ENCODE measurements at places on chromosomes 3 and 15. TPM values are rescaled to one million over a fixed set of nuclear protein-coding genes. Genes with fewer than 3 reads are reported as not detected.

SLCO2A1 gene
- total RNA-seq: 0.24 TPM

PSTPIP1 gene
- total RNA-seq: not detected

TRH gene
- not detected for total RNA-seq

DET1 gene
- total RNA-seq: 6.6 TPM

SI gene
- not detected for total RNA-seq

SMAD6 gene
- 30.5 TPM for total RNA-seq

ARRDC4 gene
- total RNA-seq: 0.09 TPM

ZNF710 gene
- 16.7 TPM for total RNA-seq

ITIH1 gene
- not detected for total RNA-seq

TTLL13 gene
- 0.14 TPM for total RNA-seq

TSEN2 gene
- 18.0 TPM for total RNA-seq

VIPR1 gene
- 1.7 TPM for total RNA-seq

SH2D7 gene
- not detected for total RNA-seq

CDC25A gene
- 9.4 TPM for total RNA-seq

IGSF10 gene
- 0.30 TPM for total RNA-seq

ALDH1A3 gene
- total RNA-seq: 14.5 TPM

CORO2B gene
- 3.0 TPM for total RNA-seq

SPINT1 gene
- total RNA-seq: 0.82 TPM

AADAC gene
- total RNA-seq: 12.2 TPM

PLIN1 gene
- total RNA-seq: 0.15 TPM

PLSCR2 gene
- not detected for total RNA-seq

SKOR1 gene
- 0.05 TPM for total RNA-seq

PPM1L gene
- 0.91 TPM for total RNA-seq

IMPG2 gene
- 0.01 TPM for total RNA-seq

CHRM5 gene
- 0.02 TPM for total RNA-seq

TNFAIP8L3 gene
- total RNA-seq: 34.7 TPM

GOLGA6A gene
- total RNA-seq: 0.12 TPM

UBA7 gene
- 0.23 TPM for total RNA-seq

HRG gene
- total RNA-seq: not detected

ZMAT3 gene
- total RNA-seq: 6.6 TPM

TPRG1 gene
- total RNA-seq: 0.14 TPM

SPTBN5 gene
- total RNA-seq: 0.20 TPM

C3orf80 gene
- total RNA-seq: 1.0 TPM

RETNLB gene
- total RNA-seq: not detected

RBP2 gene
- total RNA-seq: not detected

WDR93 gene
- 0.13 TPM for total RNA-seq

ISLR2 gene
- total RNA-seq: 0.18 TPM

GMPS gene
- total RNA-seq: 70.8 TPM
